ENCODE measurements at places on chromosomes 5 and 9.
A peak's percentile ranks its signal among the peaks of the same experiment; 100 is the strongest.

DNA sequence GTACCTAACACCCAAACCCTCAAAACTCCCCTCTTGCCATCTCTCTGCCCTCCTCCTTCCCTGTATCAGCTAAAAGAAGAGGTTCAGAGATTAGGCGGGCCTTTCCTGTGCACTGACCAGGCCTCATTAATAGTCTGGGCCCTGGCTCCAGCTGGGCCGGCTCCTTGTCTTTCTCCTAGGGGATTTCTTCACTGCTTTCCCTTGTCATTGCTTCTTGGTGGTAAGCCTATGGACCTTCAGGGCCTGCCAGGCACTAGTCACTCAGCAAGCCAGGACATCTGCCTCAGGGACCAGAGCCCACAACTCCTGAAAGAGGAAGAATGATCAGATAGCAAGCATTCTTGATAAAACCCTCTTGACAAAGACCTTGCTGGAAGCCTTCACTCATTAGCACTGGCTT, 50.9 kb downstream of the MRRF start:
- DNase-seq: no peak

- DNase-seq: no peak
Observed at GRCh38 chr5:149588936-149589335, 7.6 kb downstream of the ARHGEF37 start.

- no peak for DNase-seq
Observed at GRCh38 chr5:39464088-39464487, 39.3 kb upstream of the DAB2 start.

DNA sequence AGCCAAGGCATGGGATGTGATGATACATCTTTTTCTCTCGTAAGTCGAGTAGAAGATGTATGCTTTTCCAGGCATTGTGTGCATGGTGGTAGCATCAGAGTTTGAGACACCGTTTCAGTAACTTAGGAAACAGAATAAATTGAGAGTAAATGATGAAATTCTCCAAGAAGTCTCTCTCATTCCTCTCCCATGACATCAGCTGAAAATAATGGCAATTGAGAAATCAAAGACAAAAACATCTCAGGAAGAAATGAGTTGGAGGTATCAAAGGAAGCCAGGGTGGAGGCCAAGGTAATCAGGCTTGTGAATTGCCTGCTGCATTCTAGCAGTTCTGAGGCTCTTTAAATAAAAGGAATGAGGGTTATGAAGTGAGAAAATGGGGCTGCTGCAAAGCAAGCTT, 53.9 kb downstream of the SGCD start:
- peak; percentile 63 for DNase-seq

DNA sequence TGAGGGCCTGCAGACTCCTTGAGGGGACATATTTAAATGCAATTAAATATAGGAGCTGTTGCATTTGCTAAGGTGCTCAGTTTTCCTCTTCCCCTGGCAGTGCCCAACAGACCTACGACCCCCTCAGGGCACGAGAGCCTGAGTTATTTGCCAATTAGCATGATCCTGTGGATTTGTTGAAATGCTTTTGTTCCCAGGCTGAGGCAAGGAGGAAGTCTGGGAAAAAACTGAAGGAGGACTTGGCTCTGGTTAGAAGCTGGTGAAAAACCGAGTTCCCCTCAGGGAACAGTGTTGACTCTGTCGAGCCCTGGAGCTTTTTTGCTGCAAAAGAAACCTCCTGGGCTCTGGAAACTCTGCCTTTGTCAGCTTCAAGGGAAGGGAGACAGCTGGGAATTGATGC, 103.6 kb upstream of the SHB start:
- no peak for DNase-seq

DNA sequence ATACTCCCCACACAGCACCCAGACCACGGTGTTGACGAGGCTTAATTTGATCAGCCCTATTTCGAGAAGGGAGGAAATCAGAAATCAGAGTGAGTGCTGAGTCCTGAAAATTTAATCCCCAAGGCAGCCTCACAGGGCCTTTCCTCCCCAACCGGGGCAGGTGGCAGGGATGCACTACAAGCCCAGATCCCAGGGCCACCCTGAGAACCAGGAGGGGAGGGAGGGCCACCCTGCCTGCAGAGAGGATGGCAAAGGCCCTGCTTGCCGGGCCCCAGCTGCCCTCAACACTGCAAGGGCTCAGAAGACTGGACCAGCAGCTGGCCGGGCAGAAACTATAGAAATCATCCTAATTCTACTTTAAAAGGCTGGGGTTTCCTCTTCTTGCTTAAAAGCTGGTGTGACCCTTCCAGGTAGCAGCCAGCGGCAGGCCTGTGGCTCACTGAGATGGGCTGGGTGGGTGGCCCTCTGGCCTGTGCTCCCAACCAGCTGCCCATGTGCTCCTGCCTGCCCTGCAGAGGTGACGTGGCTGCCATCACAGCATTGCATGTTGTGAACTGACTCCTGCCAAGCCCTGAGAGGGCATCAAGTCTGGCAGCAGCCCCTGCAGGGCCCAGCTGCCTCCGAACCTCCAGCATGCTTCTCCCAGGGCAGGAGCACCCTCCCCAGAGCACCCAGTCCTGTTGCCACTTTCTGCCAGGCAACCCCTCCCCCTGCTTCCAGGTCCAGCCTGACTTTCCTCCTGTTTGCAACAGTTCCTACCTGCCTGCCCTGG, 122.8 kb downstream of the ADAMTS2 start:
- no peak for DNase-seq

DNA sequence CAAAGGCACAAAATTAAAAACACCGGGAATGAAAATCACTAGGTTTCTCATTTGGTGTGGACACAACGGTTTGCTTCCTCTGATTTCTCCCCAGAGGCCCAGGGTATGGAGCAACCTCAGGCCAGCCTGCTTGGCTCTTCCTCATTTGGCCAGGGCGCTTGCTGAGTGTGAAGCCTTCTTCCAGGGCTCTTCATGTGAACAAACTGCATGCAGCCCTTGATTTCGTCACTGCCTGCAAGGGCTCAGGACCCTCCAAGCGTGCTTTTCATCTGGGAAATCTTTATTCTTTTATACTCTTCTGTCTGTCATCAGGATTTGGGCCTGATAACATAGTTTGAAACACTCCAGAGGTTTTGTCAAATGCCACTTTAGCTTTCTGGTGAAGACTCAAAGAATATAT, 122.6 kb upstream of the KLF4 start:
- DNase-seq: no peak

- DNase-seq: no peak
Observed at GRCh38 chr5:1416856-1417469, 28.3 kb downstream of the SLC6A3 start.

GRCh38 chr9:135783540-135784245, 81.7 kb downstream of the KCNT1 start:
- no peak for DNase-seq

- DNase-seq: peak; percentile 70
Observed at GRCh38 chr5:137743031-137743640, 7.2 kb upstream of the KLHL3 start.

GRCh38 chr5:79075646-79076426, 6.3 kb downstream of the BHMT2 start:
- no peak for DNase-seq

DNA sequence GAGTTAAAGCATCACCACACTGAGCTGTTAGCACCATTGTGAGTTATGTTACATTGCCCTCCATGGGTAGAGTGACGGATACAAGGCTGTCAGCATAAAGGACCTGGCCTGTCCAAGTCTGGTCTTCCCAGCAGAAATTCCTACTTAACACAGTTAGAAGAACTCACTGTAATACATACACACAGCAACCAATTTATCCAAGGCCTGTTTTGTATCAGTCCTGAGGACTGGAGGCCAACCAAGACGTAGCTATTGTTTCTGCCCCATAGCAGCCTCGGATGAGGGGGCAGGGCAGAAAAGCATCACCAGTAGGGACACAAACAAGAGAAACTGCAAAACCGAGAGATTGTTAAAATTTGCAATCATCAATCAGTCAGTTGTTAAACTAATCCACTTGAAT, 66.0 kb upstream of the CKMT2 start:
- DNase-seq: no peak

GRCh38 chr9:126225611-126226609, 100.7 kb upstream of the MVB12B start:
- no peak for DNase-seq

DNA sequence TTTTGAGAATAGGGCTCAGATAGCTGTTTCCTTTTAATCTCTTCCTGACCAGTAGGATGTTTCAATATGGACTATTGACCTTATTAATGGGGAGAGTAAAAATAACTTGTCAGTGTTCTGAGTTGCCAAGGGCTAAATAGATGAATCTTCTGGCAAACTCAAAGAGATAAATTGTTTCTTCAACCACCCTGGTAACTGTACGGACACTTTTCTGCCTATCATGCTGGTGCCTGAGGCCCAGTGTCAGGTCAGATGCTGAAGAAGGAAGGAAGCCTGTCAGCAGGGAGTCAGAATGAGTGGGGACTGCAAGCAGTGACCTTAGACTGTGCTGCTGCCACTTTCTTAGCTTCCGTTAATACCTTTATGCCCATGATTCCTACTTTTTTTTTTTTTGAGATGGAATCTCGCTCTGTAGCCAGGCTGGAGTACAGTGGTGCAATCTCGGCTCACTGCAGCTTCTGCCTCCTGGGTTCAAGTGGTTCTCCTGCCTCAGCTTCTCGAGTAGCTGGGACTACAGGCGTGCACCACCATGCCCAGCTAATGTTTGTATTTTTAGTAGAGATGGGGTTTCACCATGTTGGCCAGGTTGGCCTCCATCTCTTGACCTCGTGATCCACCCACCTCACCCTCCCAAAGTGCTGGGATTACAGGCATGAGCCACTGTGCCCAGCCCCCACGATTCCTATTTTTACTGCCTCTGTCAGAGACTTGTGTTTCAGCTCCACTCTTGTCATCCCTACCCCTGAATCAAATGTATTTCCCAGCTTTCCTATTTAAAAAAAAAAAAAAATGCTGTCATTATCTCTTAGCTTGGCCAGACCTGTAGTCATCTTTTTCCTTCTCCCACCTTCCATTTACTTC, 33.7 kb downstream of the TGFBR1 start:
- no peak for DNase-seq

DNA sequence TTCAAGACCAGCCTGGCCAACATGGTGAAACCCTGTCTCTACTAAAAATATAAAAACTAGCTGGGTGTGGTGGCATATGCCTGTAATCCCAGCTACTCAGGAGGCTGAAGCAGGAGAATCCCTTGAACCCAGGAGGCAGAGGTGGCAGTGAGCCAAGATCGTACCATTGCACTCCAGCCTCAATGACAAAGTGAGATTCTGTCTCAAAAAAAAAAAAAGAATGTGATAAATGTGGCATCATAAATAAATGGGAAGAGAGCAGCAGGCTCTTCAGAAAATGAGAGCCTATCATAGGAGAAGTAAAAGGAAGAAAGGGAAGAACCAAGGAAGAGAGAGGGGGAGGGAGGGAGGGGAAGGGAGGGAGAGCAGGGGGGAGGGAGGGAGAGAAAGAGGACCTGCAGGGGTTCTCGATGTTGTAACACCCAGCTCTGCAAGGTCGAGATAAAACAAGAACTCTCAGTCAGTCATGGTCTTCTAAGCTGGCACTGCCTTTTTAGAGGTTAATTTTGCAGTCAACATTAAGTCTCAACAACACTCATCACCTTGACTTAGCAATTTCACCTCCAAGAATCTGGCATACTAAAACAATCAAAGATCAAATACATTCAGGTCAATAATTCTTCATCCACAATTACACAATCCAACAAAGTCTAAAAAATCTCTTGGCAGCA, 68.7 kb upstream of the SIMC1 start:
- no peak for DNase-seq

GRCh38 chr5:112034421-112034979, 277.5 kb upstream of the NREP start:
- no peak for DNase-seq

- no peak for DNase-seq
Observed at GRCh38 chr5:72498284-72498683, 8.9 kb downstream of the ZNF366 start.

DNA sequence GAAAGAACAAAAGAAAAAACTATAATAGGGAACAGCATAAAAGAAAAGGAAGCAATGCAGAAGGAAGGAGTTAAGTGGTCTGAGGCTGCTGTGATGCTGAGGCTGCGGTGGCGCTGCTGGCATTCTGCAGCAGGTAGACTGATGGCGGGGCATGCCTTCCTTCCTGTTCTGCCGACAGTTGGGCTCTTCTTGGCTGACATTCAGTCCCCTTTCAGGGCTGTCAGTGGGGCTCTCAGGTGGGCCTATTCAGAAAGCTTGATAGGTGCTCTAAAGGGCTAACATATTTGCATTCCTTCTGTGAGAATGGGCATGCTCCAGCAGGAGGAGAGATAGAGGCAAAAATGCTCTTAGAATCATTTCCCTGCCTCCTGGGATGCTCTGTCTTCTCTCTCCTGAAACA, 5.1 kb upstream of the CLINT1 start:
- DNase-seq: no peak

DNA sequence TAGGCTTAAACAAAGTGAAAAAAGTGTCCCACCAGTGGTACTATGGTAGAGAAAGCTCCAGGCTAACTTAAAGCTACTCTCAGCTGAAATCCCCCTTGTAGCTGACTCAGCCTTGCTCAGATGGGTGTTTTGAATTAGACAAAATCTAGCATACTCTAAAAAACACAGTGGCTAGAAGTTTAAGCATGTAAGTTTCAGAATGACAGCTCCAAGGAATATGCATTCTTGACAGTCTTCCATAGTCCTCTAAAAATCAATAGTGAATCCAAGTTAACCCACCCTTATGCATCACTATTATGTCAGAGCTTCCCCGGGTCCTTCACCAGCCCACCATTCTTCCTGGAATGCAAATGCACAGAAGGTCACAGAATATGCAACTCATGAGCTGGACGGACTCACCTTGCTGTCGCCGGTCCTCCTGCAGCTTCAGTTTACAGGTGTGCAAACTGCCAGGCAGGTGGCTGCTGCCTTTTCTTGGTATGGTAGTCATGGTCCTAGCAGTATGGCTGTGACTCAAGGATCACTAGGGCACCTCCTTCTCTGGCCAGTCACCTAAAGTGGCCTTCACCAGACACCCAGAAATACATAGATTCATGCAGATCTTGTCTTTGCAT, 668 bp downstream of the RANBP3L start:
- DNase-seq: no peak

DNA sequence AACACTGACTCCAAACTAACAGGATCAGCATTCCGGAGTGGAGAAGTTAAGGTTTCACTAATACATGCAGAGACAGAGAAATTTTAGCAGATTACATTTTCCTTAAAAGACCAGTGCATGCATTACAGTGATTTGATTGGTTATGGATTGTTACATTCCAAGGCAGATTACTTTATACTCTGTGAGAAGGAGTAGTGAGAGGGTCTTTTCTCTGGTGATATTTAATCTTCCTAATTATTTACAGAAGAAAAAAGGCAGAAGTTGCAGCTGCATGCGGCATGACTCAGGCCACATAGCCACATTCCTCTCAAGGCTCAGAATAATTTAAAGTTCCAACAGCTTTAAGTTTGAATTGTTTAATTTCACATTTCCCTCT, 53.0 kb upstream of the PDZD2 start:
- DNase-seq: no peak

GRCh38 chr9:1708219-1708618, 306.9 kb upstream of the SMARCA2 start:
- no peak for DNase-seq
